ENCODE measurements at places on chromosomes 5 and 9. TPM values are rescaled to one million over a fixed set of nuclear protein-coding genes. Genes with fewer than 3 reads are reported as not detected.

TSSK1B gene
- total RNA-seq, result 0.16 TPM

HABP4 gene
- 10.5 TPM for total RNA-seq

TAS2R1 gene
- total RNA-seq, result 0.62 TPM

CLIC3 gene
- total RNA-seq, result 0.31 TPM

GPX8 gene
- 4.4 TPM for total RNA-seq

KCNV2 gene
- not detected for total RNA-seq

C7 gene
- total RNA-seq, result 8.1 TPM

NMUR2 gene
- total RNA-seq, result not detected

SHISAL2B gene
- not detected for total RNA-seq

FBLL1 gene
- total RNA-seq, result 54.9 TPM

ASPN gene
- total RNA-seq, result 7.8 TPM

GARIN3 gene
- not detected for total RNA-seq

TAF11L10 gene
- not detected for total RNA-seq
